T-cell (primary cell): ENCODE measurements at places on chromosomes 4 and X.
A peak's percentile ranks its signal among the peaks of the same experiment; 100 is the strongest.

DNA sequence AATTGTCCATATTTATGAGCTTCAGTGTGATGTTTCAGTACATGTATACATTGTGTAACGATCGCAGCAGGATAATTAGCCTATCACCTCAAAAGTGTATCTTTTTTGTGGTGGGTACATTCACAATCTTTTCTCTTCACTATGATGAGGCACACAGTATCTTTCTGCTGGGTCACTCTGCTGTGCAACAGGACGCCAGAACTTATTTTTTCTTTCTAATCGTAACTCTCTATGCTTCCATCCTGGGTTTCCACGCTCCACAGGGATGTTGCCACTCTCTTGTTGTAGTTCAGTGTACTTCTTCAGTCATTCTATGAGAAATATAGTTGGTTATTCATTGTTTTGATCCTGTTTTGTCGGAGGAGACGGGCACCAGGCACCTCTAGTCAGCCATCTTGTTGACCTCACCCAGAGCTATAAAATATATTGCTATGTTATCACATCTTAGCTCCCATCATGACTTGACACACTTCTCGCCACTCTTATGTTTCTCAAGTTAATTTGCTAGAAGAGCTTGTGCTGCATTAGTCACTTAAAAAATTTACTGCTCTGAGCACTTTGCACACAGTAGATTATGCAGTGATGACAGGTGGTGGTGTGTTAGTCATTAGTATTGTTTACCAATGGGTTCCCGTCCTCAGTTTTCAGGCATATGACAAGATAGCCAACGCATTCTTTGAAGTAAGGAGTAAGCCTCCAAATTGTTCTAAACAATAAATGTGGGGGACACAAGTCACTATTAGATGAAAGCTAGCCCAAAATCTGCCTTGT is 1002.7 kb upstream of the PCDH7 start:
- DNase-seq: no peak

DNA sequence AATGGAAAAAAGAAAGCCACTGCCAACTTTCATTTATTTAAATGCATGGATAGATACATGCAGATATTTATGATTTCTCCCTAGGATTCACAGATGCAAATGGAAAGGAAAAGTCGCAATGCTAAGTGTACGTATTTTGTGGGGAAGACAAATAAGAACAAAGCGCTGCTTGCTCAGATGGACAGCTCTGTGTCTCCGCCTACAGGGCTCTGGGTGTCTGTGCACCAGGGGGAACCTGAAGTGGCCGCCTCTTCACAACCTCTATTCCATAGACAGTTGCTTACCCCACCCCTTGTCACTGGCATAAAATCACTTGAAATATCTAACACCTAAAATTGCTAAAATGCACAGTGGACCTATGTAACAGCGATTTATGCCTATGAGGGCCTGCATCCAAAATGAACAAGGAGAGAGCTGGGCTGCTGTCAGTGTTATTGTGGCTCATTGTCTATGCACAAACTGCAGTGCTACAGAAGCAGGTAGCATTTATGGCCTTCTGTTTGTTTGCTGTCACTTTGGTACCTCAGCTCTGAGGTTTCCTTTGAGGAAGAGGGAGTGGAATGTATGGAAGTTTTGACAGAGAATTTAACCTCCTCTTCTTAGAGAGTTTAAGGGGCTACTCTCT is 58.6 kb upstream of the PAGE1 start:
- DNase-seq: peak; percentile 50

DNA sequence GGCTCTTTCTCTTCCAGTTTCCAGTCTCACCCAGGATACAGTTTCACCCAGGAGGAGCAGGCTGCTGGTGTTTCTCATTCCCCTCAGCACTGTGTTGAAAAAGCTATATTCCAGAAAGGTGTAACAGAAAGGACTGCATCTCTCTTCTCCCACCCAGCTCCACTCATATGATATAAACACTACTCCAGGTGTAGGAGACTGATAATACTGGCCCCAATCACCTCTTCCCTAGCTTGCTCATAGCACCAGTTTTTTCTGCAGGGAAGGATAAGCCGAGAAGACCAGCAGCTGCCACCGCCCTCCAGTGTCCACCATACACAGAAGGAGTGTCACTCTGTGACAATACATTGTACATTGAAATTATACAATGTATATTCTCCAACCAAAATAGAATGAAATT is 105.5 kb upstream of the STK26 start:
- no peak for DNase-seq

DNA sequence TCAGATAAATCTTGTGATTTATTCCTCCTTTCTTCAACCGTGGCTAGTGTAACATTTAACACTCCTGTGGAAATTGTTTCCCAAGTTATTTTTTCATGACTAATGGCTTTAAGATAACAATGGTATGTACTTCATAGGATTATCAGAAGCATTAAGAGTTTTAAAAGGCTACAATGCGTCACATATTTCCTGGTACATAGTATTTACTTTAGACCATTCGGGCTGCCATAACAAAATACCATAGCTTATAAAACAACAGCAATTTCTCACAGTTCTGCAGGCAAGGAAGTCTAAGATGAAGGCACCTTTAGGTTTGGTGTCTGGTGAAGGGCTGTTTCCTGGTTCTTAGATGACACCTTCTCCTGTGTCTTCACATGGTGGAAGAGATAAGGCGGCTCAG is 158.6 kb downstream of the PAPSS1 start:
- no peak for DNase-seq

DNA sequence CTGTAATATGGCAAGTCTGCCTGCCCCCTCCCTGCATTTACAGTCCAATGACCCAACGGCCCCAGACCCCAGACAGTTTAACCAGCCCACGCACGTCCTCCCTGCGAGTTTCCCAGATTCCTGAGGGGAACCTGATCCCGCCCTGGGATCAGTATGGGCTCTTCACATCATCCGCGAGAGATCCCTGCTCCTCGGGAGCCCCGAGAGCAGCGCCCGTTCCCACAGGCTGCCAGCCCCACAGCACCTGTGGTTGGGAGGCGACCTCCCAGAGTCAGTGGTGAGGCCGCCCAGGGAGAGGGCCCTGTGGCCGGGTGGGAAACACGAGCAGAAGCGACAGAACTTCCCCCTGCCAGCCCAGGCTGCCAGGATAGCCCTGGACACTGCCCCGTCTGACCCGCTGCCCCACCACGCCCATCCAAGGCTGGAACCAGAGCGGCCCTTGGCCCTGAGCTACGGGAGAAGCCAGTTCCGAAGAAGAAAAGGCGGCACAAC is 32.8 kb downstream of the TSC22D3 start:
- DNase-seq: no peak

GRCh38 chrX:9369802-9370291 is 95.0 kb upstream of the TBL1X start:
- DNase-seq: no peak

DNA sequence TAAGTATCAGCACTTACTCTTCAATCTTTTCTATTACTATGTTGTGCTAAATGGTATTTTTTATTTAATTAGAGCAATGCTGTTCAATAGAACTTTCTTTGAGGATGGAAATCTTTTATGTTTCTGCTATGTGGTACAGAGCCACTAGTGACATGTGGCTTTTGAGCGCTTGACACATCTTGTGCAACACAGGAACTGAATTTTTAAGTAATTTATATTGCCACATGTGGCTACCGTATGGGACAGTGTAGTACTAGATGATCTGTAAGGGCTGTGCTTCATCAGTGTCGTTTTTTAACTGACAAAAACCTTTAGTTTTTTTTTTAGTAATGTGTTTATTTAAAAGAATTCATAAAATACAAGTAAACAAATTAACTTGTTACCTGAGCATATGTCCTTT is 22.4 kb downstream of the HPRT1 start:
- no peak for DNase-seq

GRCh38 chrX:72652082-72652481 is 62.0 kb downstream of the PHKA1 start:
- no peak for DNase-seq

- no peak for DNase-seq
These were observed 133.9 kb downstream of the HMX1 start for GRCh38 chr4:8737601-8738279.

GRCh38 chr4:173240696-173241095 is 72.1 kb downstream of the GALNT7 start:
- no peak for DNase-seq

GRCh38 chr4:78734441-78735162 is 41.5 kb upstream of the BMP2K start:
- DNase-seq: no peak

- DNase-seq: no peak
These were observed 76.5 kb upstream of the MSX1 start for GRCh38 chr4:4782969-4783368.

- DNase-seq: no peak
These were observed 213.9 kb downstream of the SPOCK3 start for GRCh38 chr4:167020410-167020809.

DNA sequence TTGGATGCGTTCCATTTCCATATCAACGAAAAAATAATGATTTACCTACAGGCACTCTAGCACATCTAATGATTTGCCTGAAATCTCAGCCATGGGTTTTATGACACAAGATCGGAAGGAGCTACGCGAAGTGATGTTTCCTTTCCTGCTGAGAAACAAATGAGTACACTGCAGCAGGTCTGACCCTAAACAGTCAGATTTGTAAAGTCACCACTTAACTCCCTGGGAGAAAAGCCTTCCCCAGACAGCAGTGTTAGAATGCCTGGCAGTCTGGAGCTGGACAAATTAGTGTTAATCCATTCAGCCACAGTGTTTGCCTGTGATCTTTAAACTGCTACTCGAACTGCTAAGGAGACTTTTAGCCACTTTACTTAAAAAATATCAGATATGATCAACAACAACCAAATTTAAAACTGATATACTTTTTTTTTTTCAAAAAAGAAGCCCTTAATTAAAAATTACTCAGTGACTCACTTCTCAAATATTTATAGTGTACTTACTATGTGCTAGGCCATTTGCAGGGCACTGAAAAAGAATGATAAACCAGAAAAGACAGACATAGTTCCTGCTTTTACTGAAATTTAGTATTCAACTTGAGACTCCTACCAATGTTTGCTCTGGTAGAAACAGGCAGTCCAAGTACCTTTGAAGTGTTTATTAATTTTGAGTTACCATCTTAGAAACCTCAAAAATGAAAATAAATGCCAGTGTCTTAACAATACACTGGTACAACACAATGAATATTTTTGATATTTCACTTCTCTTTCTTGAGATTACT is 104.5 kb downstream of the SHISA3 start:
- no peak for DNase-seq

- no peak for DNase-seq
These were observed 34.7 kb downstream of the SH3RF1 start for GRCh38 chr4:169236078-169236477.

GRCh38 chr4:188121530-188121929 is 12.1 kb upstream of the TRIML2 start:
- DNase-seq: no peak

DNA sequence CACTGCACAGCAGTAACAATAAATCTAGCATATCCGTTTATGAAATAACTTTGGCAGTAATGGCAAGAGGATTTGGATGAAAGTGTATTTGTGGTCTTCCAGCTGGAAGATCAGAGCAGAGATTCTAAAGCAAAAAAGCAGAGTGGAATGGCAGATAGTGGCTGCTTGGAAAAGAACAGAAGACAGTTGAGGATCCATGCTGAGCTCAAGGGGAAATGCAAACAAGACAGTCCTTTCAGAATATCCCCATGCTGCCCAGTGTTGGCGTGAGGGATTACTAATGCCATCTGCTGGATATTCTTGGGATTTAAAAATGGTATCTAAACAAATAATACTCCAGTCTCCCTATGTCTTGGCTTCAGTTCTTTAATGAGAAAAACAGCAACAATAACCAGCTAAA is 629.1 kb upstream of the ATOH1 start:
- no peak for DNase-seq

GRCh38 chrX:13837290-13837745 is 20.4 kb upstream of the GPM6B start:
- DNase-seq: no peak

DNA sequence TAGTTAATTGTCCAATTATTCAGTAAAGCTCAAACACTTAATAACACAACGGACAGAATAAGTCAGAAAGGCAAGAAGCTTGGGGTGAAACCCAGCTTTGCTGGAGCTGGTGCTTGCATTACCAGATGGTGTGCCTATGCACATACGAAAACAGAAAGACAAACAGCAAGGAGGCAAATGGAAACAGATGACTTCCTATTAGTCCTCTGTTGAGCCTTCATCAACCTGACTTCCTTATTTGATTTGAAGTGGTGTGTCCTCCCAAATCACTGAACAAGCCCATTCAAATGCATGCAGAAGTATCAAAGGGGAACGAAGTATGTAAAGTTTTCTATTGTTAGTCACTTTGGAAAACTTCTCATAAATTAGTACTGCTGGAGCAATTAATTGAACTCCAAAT is 166.2 kb downstream of the ATP10D start:
- no peak for DNase-seq

- DNase-seq: peak; percentile 44
These were observed 158.7 kb downstream of the DCHS2 start for GRCh38 chr4:154332681-154333421.

DNA sequence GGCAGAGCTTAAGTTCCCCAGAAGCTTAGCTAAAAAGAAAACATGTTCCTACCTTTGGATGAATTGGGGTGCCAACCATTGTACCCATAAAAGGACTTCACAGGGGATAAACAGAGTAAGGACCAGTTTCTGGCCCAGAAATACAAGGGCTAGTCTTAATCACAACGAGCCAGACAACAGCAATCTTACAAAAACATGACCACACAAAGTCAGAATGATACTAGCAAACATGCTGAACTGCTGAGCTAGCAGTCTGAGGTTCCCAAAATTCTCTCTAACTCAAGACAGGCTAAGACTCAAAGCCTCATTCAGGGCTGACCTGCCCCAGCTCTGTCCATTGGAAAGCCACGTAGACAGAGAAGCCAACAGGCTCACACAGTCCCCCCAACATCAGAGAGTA is 40.3 kb downstream of the ATP11C start:
- DNase-seq: no peak

DNA sequence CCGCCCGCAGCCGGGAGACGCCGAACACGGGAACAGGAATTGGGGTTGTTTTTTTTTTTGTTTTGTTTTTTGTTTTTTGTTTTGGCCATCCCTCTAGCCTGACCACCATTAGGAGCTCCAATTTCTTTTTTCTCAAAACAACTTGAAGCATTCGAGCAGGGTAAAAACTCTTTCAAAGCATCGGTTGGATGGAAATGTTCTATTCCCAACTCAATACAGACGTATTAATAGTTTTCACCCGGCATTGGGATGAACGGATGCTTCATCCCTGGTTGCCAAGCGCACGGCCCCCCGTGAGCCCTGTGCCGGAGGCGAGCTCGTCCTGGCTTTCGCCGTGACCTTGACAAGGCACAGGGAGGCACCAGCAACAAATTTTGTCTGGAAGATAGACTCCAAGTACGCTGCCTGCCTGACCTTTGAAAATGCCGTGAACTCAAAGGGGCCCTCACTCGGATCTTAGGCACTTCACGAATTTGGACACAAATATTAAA is 352 bp upstream of the MAP3K15 start:
- no peak for DNase-seq
